ENCODE measurements at places on chromosomes 11 and 22. TPM values are rescaled to one million over a fixed set of nuclear protein-coding genes. Genes with fewer than 3 reads are reported as not detected.

GUCY1A2 gene
- total RNA-seq: 7.9 TPM

DNA sequence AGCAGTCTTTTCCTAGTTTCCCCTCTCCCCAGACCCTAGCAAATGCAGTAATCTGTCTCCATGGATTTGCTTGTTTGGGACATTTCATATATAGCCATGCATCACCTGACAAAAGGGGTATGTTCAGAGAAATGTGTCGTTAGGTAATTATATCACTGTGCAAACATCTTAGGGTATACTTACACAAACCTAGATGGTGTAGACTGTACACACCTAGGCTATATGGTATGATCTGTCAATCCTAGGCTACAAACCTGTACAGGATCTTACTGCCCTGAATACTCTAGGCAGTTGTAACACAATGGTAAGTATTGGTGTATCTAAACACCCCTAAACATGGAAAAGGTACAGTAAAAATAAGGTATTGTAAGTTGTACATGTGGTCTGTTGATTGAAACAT lies 23.8 kb downstream of the QSER1 start:
- no peak for DNase-seq

LRRC56 gene
- total RNA-seq: 0.47 TPM

CARD18 gene
- total RNA-seq: not detected

OR51A7 gene
- total RNA-seq: not detected

DNA sequence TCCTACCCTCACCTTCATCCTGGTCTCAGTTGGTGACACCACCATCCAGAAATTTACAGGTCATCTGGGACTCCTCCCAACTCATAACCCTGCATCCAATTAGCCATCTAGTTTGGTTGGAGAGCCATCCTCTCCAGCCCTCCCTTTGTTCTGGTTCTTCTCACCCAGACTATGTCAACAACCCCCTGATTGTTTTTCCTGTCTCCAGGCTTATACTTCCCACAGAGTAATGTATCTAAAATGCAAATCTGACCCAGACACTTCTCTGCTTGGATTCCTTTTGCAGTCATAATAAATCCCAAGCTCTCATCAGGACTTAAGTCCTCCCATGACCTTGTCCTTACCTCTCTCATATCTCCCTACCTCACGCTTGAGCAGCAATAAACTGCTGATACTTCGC lies 3.0 kb downstream of the TTC12 start:
- DNase-seq: no peak

DNA sequence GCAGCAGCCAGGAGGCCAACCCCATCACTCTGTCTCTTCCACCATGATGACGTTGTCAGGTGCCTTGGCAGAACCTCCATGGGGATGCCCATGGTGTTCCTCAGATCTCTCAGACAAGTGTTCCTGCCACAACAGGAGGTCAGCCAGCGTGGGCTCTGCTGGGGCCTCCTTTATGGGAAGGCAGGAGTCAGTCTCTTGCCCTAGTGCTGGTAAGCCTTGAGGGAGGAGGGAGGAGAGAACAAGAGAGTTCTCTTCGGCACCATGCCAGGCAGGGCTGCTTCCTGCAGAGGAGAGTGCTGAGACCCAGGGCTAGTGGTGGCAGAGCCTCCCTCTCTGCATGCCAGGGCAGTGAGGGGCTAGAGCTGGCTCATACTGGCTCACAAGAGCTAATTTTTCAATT lies 32.5 kb downstream of the GNAZ start:
- DNase-seq: no peak

GRCh38 chr11:75570559-75571139 lies 8.6 kb downstream of the SERPINH1 start:
- DNase-seq: no peak

DNA sequence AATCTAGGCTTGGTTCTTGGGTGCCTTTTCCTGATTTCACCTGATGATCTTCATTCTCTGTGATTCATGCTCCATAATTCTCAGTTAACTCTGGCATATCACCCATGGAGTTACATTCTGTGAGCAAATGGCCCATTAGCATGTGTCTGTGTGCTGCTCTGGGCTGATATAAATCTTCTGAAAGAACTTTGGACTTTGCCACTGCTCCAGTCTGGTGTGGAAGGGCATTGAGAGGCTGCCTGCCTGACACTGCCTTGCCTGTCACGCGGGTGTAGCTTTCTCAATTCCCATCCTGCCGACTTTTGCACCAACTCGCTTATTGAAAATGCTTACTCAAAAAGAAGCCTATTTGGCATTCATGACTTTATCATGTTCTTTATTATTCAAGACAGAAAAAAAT lies 42.2 kb downstream of the FAT3 start:
- DNase-seq: no peak

HBE1 gene
- total RNA-seq: not detected

GRCh38 chr11:112553205-112553731 lies 292.6 kb upstream of the PLET1 start:
- no peak for DNase-seq

DNA sequence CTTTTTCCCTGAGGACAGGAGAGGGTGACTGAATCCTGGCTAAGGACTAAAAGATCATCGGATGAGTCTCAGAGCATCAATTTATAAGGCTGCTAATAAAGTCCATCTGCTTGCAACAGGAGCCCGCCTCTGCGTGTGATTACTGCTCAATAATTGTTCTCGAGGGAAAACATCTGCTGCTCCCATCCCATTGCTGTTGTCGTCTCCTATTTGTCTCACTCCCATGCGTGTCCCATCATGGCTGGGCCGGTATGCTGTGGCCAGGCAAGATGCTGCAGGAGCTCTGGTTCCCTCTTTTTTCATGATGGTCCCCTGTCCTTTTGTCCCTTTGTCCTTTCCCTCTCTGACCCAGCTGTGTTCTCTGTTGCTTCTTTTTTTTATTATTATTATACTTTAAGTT lies 121.2 kb downstream of the SPATA19 start:
- DNase-seq: no peak

DNA sequence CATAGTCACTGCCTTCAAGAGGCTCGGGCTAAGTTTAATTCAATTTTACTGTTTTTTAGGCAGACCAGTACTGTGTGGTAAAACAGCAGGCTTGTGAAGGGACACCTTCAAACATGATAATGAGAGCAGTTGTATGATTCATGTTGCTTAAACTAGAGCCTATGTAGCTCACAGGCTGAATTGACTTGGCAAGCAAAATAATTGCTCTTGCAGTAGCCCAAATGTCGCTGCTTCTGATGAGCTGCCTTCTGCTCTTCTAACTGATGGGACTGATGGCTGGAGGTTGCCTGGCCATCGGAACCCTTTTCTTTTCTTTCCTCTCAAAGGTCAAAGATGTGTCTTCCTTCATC lies 137.6 kb downstream of the MAML2 start:
- no peak for DNase-seq

DNA sequence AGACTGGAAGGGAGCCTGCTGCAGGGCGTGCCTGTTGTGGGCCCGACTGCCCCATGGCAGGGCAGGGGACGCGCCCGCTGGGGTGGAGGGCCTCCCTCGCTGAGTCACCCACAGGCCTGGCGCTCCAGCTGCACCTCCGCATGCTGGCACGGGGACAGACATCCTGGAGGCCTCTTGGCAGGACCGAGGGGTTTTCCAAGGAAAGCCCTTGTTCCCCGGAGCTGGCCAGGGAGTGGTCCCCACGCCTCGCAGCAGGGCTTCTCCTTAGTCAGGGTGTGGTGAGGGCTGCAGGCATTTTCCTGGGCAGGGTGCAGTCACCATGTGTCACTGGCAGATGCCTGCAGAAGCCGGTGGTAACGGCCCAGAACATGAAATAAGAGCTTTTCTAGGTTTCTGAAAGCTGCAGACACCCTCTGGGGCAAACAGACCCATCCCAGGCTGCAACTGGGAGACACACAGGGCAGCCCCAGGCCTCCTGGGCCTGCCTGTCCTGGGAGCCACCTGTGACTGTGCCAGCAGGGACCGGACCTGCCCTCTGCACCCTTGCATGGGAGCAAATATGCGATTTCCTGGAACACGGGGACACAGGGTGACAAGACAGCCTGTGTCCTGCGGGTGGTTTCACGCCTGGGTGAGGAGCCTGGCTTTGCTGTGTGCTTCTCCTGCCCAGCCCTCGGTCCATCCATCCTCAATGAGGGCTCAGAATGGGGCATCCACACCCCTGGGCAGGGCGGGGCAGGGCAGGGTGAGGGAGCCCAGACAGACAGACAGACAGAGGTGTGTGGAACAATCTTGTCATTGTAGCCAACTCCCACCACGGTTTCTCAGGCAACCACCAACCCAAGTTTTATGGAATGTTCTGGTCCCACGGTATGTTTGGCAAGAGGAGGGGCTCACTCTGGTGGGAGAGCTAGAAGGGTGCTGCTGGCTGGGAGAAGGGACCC lies 43.2 kb upstream of the FADD start:
- peak; percentile 54 for DNase-seq

- no peak for DNase-seq
Measured at GRCh38 chr11:96324912-96325311, 18.1 kb downstream of the MAML2 start.

GRCh38 chr11:57287884-57288283 lies 36.9 kb downstream of the TNKS1BP1 start:
- DNase-seq: no peak

DNA sequence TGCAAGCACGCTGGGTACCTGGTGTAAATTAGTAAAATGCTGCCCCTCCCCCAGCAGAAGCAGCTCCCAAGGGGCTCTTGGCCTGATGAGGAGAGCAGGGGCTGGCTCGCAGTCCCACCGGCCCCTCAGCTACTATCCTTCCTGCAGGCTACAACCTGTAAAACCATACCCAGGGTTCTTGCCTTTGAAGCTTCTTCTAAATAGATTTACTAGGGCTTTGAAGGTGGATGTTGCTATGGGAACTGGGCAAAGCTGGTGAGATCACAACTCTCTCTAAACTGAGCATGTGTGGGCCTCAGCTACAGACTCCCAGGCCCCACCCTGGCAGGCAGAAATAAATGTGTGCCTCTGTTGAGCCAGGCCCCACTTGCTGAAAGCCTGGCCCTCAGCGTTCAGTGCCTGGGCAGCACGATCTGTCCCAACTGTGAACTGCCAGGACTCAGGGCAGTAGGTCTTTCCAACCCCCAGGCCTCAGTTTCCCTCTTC lies 18.5 kb downstream of the CD5 start:
- DNase-seq: no peak

- no peak for DNase-seq
Measured at GRCh38 chr22:25485626-25486545, 78.6 kb upstream of the GRK3 start.

- no peak for DNase-seq
Measured at GRCh38 chr11:126868741-126869140, 131.8 kb downstream of the KIRREL3 start.

SPTBN2 gene
- 3.8 TPM for total RNA-seq

GAS2L1 gene
- 25.2 TPM for total RNA-seq
